ENCODE measurements at places on chromosomes 11 and 22.

- no peak for DNase-seq
Measured at GRCh38 chr22:35158336-35158735, 92.4 kb downstream of the ISX start.

GRCh38 chr11:112961146-112961668 lies at the start of gene NCAM1:
NCAM1 (plus strand) TSS chr11:112961420.
- DNase-seq = no peak

- DNase-seq = peak; percentile 24
Measured at GRCh38 chr11:27209562-27210005, 153.4 kb downstream of the CCDC34 start.

GRCh38 chr11:116336540-116336939 lies 436.2 kb downstream of the BUD13 start:
- no peak for DNase-seq

DNA sequence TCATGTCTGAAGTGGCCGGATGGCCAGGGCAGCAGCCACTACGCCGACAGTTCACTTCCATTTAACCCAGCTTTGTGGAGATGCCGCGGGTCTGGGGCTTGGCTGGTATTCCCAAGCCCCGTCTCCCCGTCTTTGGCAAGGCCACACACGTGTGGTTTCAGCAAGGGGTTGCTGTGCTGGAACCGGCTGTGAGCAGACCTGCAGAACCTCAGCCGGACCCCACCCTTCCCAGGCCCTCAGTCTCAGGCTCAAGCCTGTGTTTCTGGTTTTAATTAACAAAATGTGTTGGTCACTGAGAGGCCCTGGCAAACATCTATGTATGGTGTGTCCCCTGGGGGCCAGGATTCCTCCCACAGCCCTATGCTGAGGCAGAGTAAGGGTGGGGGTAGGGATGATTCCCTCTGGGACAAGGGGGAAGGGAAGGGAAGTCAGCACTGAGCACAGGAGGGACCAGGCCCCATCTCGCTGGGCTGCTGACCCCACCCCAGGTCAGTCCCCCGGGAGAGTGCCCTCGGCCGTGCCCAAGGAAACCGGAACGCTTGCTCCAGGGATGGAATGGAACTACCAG lies 9.3 kb downstream of the OSBPL5 start:
- no peak for DNase-seq

- DNase-seq = no peak
Measured at GRCh38 chr22:26131589-26132154, 37.6 kb upstream of the SEZ6L start.

DNA sequence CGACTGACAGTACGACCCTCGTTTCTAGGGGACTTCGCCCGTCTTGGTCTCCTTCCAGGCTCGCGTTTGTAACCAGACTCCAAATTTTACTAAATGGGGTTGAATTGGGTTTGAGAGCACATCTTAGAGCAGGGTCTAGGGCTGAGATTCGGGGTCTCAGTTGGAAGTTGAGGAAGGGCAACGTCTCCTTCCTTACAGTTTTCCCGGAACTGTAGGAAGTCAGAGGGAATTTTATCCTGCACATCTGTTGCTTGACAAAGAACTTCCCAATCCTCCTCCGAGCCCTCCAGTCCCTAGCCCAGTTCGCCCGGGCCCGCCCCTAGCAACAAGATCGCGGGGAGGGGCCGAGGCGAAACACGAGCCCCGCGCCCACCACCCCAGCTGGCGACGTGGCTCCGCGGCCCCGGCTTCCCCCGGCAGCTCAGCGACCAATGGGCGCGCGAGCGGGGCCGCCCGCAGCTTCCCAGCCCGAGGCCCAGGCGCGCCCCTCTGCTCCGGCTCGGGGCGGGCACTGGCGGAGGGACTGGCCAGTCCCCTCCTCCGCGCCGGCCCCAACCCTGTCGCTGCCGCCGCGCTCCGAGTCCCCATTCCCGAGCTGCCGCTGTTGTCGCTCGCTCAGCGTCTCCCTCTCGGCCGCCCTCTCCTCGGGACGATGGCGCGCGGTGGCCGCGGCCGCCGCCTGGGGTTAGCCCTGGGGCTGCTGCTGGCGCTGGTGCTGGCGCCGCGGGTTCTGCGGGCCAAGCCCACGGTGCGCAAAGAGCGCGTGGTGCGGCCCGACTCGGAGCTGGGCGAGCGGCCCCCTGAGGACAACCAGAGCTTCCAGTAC lies at the start of gene RCN1:
Gene RCN1, plus strand, starts transcription at position 530 of the 826 bp plus-strand sequence. Its CDS starts 123 bp downstream, at position 653.
- peak; percentile 75 for DNase-seq

- DNase-seq = no peak
Measured at GRCh38 chr11:95455228-95455970, 224.4 kb upstream of the SESN3 start.

DNA sequence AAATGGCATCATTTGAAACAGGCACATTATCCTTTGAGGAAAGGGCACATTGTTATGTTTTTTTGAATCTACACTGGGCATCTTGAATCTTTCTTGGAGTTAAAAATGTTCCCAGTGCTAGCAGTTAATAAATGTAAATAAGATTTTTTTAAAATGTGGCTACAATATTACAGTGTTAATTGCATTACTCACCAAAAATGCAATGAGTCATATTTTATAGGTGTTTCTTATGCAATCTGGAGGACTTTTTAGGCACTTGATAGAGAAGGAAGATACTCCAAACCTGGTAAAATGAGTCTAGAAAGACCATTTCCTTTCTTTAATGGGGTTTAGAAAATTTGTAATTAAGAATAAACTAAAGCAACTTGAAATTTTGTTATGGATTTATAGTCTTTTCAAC lies 238.0 kb downstream of the METTL15 start:
- DNase-seq = no peak

All from OCI-M1 (cell line).